ENCODE measurements at places on chromosomes 3 and 15.
A peak's percentile ranks its signal among the peaks of the same experiment; 100 is the strongest.

DNA sequence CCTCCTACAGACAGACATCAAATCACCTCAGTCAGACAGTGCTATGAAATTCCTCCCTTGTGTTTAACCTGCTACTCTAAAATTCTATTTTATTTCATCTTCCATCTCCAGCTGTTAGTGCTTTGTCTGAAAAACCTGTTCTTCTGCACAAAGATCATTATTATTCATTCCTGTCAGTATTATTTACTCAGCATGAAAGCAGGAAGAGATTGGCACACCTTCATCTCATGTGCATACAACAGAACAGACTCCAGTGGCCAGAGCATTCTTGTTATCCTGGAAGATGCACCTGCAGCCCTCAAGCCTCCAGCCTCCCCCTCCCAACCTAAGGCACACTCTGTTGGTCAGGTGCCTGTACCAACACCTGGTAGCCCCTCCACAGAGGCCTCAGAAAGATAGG is 1.8 kb upstream of the ROPN1B start:
- DNase-seq = no peak

DNA sequence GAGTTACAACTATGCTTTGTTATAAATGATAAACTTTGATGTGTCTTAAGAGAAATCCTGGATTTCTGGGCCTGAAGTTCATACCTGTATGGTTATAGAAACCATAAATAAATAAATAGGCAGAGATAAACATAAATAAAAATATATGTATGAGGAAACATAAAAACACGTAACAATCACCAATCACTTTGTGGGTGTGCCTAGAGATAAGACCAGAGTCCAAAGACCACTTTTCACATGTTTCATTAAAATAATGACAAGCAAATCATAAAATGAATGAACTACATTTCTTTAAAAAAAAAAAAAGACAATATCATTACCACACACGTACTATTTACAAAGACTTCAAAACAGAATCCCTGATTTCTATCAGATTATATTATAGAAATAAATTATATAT is 14.1 kb downstream of the PIK3R4 start:
- DNase-seq = no peak

- DNase-seq = no peak
Measured at GRCh38 chr3:170049146-170050000, 11.6 kb downstream of the GPR160 start.

DNA sequence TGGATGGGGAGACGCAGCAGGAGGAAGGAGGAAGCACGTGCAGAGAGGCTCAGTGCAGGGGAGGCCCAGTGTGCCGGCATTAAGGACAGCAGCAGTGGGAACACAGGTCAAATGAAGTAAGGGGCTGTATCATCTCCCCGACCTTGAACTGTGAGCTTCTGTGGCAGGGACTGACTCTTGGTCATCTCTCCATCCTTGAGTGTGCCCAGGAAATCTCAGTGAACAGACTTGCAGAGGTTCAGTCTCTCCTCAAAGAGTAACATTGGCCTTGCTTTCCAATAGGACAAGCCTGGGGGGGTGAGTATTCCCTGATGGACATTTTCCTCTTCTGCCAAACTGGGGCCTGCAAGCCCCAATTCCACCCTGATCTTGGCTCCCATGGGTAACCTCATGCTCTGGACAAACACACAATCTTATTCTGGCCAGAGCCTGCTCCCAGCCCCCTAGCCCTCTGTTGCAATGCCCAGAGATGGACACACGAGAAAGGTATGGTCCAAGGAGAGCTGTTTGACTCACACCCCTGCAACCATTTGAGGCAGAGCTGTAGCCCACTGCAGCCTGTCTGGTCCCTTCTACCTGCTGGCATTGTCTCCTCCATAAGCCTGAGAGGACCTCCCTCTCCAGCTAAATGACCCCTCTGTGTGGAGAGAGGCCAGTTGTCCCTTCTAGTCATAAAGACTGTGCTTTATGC is 50.9 kb downstream of the TLE3 start:
- DNase-seq = no peak

DNA sequence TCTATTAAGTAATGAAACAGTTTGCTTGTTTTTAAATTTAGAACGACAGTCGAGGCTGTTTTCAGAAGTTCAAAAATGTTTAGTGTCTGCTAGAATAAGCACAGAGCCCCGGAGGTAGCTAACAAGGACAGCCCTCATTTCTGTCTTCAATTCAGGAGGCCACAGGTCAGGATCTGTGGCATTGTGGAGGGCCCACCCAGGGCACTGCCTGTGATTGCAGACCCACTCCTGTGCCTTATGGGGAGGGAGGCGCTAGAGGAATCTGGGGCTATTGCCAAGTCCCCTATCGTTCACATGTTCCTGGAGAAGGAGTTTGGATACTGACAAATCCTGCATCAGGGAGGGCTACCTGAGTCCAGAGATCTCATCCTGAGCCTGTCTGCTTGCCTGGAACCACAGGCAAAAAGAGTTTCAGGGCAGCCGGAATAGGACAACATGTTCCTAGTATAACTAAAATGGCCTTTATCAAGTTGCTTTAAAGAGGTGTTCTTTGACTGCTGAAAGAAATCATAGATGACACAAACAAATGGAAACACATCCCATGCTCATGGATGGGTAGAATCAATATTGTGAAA is 141.5 kb upstream of the ROPN1 start:
- no peak for DNase-seq

DNA sequence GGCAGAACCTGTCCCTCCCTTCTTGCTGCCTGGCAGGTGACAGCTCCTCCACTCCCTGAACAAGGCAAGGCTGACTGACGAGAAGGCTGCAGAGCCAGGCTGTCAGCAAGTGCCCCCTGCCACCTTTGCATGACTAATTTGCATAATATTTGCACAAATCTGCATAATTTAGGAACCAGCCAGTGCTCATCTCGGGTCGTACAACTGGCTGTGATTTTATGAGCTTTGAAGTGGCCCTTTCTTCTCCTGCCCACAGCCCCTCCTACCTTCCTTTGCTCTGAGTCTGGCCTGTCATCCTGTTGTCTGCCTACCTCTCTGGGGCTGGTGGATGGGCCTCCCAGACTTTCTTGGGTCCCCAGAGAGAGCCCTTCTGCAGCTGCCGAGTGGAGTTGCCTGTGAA is 58.9 kb downstream of the LINGO1 start:
- no peak for DNase-seq

GRCh38 chr15:30974112-30974511 is 17.3 kb downstream of the MTMR10 start:
- no peak for DNase-seq

DNA sequence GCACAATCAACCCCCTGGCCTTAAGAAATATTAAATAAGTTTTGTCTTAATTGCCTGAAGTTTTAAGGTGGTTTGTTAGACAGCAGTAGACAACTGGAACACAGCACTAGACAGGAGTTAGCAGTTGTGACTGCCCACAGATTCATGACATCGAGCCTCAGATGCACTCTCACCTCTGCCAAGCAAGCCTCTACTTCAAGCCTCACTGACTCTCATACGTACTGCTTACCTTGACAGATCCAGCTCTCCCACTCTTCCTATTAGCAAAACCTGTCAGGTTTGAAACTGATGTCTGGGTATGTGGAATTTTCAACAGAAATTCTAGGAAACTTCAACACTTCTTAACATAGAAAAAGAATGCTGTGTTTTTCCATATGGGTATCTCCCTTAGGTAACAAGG is 382.9 kb upstream of the DPH6 start:
- DNase-seq = no peak

- no peak for DNase-seq
Measured at GRCh38 chr3:122944671-122945161, 82.8 kb downstream of the SEMA5B start.

- DNase-seq = no peak
Measured at GRCh38 chr3:195905970-195906864, 2.1 kb downstream of the TNK2 start.

GRCh38 chr3:169700195-169700594 is 36.7 kb upstream of the MECOM start:
- DNase-seq = no peak

- no peak for DNase-seq
Measured at GRCh38 chr15:60009980-60010732, 6.0 kb downstream of the FOXB1 start.

DNA sequence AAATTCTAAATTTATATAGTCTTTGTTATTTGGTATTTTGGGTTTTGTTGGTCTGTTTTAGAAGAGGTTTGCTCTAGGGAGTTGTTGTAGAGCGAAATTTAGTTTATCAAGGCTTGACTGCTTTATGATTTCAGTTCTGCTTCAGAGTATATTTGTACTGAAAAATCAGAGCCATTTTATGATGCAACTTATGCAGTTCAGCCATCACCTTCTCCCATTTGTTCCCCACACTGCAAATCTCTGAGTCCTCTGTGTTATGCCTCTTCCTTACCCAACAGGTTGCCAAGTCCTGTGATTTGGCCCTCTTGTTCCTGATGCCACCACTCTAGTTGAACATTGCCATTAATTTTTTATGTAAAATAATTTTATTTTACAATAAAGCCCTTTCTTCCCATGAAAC is 140.4 kb downstream of the ZNF609 start:
- DNase-seq = no peak

GRCh38 chr3:71252466-71252865 is 331.1 kb downstream of the FOXP1 start:
- DNase-seq = no peak

GRCh38 chr3:40800343-40800742 is 275.6 kb downstream of the ZNF621 start:
- DNase-seq = no peak

GRCh38 chr3:102478160-102478559 is 43.3 kb downstream of the ZPLD1 start:
- DNase-seq = no peak

DNA sequence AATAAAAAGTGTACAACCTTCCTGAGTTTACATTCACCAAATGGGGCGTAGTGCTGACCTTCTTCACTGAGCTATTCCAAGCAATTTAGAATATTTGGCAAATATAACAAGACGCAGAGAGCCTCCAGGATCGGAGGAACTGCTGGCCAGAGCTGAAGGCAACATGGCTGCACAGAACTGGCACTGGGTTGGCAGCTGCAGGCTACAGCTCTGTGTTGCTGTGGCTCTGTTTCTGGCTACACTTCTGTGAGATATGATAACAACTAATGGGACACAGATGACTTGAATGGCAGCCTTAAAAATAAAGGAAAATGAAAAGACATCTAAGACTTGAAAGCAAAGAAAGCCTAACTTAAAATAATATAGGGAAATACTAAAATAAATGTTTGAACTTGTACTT is 10.8 kb upstream of the SLC6A20 start:
- no peak for DNase-seq

DNA sequence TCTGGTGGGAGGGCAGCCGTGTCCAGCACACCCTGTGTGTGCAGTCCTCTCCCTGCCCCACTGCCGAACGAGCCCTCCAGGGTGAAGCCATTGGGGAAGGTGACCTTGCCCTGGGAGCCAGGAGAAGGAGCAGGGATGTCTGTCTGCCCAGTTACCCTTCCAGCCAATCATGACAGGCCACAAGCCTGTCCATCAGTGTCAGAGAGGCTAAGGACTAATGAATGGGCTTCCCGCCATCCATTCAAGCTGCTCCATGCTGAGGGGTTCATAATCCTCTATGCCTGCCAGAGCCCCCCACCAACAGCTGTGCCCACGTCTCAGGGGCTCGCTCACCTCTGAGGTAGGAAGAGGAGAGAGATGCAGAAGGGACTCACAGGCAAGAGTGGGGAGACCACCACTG is 15.2 kb downstream of the ALS2CL start:
- DNase-seq = no peak

- peak; percentile 19 for DNase-seq
Measured at GRCh38 chr3:184145111-184145524, 10.0 kb downstream of the EIF2B5 start.

DNA sequence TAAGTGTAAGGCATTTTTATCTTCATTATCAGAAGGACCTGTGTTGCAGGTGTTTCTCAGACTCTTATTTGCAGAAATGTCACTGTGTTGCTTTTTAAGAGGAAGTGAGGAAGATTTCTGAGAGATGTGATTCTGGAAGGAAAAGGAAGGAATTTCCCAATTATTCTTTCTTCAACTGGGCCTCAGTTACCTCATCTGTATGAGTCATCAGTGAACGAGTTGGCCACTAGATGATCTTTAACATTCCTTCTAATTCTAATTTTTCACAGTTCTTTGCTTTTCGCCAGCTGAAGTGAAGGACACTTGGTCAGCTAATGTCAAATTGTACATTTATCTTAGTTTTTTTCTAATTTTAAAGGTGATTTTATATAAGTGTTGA is 28.9 kb downstream of the CLEC3B start:
- DNase-seq = no peak

DNA sequence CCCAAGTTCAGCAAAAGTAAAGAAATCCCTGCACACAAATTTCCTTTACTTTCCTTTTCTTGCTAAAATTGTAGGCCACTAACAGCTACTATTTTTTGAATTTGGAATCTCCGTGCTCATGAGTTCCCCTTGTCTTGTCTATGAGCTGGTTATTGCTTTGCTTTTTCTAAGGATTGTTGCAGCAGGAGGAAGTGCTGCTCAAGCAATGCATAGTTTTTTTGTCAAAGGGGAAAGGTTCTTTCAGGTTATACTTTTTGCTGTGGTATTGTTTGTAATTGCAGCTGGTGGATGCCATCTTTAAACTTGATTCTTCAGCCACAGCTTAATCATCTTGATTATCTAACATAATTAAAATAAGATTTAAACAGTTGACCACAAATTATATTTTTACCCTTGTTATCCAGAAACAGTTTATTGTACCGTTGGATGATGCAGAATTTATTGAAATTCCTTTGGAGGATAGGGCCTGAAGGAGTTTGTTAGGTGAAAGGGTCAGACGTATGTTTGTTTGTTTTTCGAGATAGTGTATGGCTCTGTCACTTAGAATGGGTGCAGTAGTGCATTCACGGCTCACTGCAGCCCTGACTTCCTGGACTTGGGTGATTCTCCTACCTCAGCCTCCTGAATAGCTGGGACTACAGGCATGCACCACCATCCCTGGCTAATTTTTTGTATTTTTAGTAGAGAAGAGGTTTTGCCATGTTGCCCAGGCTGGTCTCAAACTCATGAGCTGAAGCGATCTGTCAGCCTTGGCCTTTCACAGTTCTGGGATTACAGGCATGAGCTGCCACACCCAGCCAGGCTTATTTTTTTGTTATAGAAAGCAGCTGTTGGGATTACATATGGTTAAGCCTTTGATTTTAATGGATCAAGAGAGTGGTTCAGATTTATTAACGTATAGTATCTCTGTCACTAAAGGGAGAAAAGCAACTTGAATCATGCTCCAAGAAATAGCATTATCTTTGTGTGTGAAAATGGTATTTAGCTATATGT is 11.7 kb downstream of the MGA start:
- no peak for DNase-seq

DNA sequence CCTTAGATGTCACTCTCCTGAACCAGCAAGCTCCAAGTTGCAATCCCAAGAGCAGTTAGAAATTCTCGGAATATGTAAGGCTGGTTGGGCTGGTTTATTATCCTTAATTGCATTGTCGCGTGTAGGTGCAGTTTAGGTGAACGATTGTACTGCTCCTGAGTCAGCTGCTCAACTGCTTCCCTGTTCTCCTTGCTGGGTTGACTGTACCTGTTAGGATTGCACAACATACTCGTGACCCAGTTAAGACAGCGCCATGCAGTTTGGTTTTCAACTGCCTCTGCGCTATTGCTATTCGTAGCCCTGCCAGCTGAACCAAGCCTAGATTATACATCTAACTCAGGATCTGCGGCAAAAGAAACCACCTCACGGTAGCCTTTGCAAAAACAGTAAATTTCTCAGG is 41.0 kb downstream of the BCL2L10 start:
- DNase-seq = no peak

- DNase-seq = peak; percentile 49
Measured at GRCh38 chr15:89486726-89487050, 9.7 kb downstream of the RHCG start.

- no peak for DNase-seq
Measured at GRCh38 chr15:100570735-100571313, 31.2 kb downstream of the LINS1 start.

- DNase-seq = no peak
Measured at GRCh38 chr3:160758929-160759577, 3.0 kb downstream of the PPM1L start.

All from stimulated activated CD4-positive, alpha-beta T cell treated with anti-CD3 and anti-CD28 coated beads, Interleukin-4, amount 100 ng/mL, for 4 hours (primary cell).